Heart left ventricle (tissue), 16 donors: ENCODE measurements at places on chromosomes 13 and 19.

DNA sequence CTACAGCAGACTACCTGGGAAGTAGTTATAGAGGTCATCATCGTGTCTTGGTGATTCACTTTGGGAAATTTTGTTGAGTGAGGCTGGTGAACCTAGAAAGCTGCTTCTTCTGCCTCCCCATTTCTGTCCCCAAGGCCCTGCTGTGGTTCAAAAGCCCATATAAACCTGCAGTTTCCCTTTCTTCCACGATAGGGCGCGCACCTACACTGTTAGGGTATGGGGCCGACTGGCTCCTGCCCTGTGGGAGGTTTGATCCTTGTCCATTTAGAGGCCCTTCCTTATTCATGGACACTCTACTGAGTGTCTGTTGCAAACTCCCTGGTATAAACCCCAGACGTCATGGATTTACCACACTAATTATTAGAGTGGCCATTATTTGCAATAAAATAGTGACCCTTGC, 191.8 kb downstream of the GGACT start:
- no peaks in the 10 kb centered on the region for H3K27me3 ChIP-seq
- peaks cover 13% of the 10 kb centered on the region for H3K4me1 ChIP-seq
- H3K36me3 ChIP-seq: no peaks in the 10 kb centered on the region
- no peak overlapping the region for H3K27ac ChIP-seq

GRCh38 chr19:58332697-58333096, 5.9 kb downstream of the ZSCAN22 start:
- DNase-seq: no peak
- H3K4me3 ChIP-seq: no peak overlapping the region
- no peaks in the 10 kb centered on the region for H3K36me3 ChIP-seq
- H3K27ac ChIP-seq: no peak overlapping the region
- no peaks in the 10 kb centered on the region for H3K27me3 ChIP-seq
- H3K4me1 ChIP-seq: peaks cover 22% of the 10 kb centered on the region

DNA sequence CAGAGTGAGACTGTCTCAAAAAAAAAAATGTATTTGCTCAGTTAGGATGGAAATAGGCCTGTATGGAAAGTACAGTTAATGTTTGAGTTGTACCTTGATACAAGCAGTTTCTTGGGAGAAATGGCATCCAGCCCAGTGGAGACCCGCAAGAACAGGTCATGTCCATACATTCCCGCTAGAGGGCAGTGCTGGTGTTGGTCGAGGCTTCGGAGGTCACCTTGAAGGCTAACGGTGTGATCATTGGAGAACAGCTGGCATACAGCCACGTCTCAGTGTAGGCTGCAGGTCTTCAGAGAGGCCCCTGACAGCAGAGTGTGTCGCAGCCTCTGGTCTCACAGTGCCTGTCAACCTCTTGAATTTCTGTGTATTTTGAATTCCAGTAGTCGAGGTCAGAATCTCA, 7.5 kb downstream of the ZNF610 start:
- DNase-seq: no peak
- H3K27me3 ChIP-seq: no peaks in the 10 kb centered on the region
- no peak overlapping the region for H3K27ac ChIP-seq

GRCh38 chr13:112175162-112176075, 108.5 kb downstream of the SOX1 start:
- H3K36me3 ChIP-seq: no peaks in the 10 kb centered on the region
- no peak overlapping the region for H3K4me3 ChIP-seq
- no peaks in the 10 kb centered on the region for H3K4me1 ChIP-seq
- H3K27ac ChIP-seq: no peak overlapping the region

GRCh38 chr19:8158411-8159074, 9.2 kb upstream of the FBN3 start:
- no peaks in the 10 kb centered on the region for H3K4me1 ChIP-seq
- H3K27me3 ChIP-seq: no peaks in the 10 kb centered on the region
- DNase-seq: peak; percentile 45
- no peaks in the 10 kb centered on the region for H3K36me3 ChIP-seq

GRCh38 chr19:45645631-45646344, 6.6 kb upstream of the EML2 start:
- H3K27me3 ChIP-seq: no peaks in the 10 kb centered on the region
- DNase-seq: peak; percentile 91
- H3K27ac ChIP-seq: peak overlapping the region; percentile 54
- peaks cover 39% of the 10 kb centered on the region for H3K4me1 ChIP-seq
- H3K36me3 ChIP-seq: no peaks in the 10 kb centered on the region
- peak overlapping the region; percentile 53 for H3K4me3 ChIP-seq
